ENCODE measurements at places on chromosomes 12 and 14. TPM values are rescaled to one million over a fixed set of nuclear protein-coding genes. Genes with fewer than 3 reads are reported as not detected.

CLEC7A gene
- 6.1 TPM for total RNA-seq

GPD1 gene
- 0.24 TPM for total RNA-seq

RD3L gene
- total RNA-seq = not detected

KCNMB4 gene
- total RNA-seq = 6.7 TPM

APAF1 gene
- total RNA-seq = 12.8 TPM

CCDC177 gene
- not detected for total RNA-seq

HOXC11 gene
- total RNA-seq = 2.4 TPM

CLEC6A gene
- not detected for total RNA-seq

NKX2-8 gene
- 1.1 TPM for total RNA-seq

MYF6 gene
- not detected for total RNA-seq

ZNF605 gene
- 13.5 TPM for total RNA-seq

KSR2 gene
- 1.0 TPM for total RNA-seq

RPL10L gene
- total RNA-seq = not detected

PIWIL1 gene
- not detected for total RNA-seq

MGP gene
- 89.3 TPM for total RNA-seq

MYH6 gene
- not detected for total RNA-seq

PROX2 gene
- total RNA-seq = not detected

NRXN3 gene
- not detected for total RNA-seq

SLC25A47 gene
- total RNA-seq = not detected

NTF3 gene
- not detected for total RNA-seq

ADGRD1 gene
- total RNA-seq = not detected

COCH gene
- total RNA-seq = 1.4 TPM

CISTR gene
- total RNA-seq = not detected

CCDC184 gene
- not detected for total RNA-seq

SCNN1A gene
- total RNA-seq = 460 TPM

TPH2 gene
- total RNA-seq = not detected

PTPRR gene
- 12.2 TPM for total RNA-seq

LALBA gene
- total RNA-seq = not detected

KRT6C gene
- not detected for total RNA-seq

MUCL1 gene
- total RNA-seq = not detected

CLEC4D gene
- total RNA-seq = not detected

CRY1 gene
- 15.7 TPM for total RNA-seq

HVCN1 gene
- 3.4 TPM for total RNA-seq

LRRK2 gene
- 0.48 TPM for total RNA-seq

ESPL1 gene
- 42.0 TPM for total RNA-seq

NEUROD4 gene
- total RNA-seq = not detected

AKAP3 gene
- total RNA-seq = 3.0 TPM

KRT78 gene
- 1.5 TPM for total RNA-seq

SAMD15 gene
- 7.8 TPM for total RNA-seq

ANO4 gene
- total RNA-seq = not detected

STYK1 gene
- total RNA-seq = 7.8 TPM

EID3 gene
- 47.4 TPM for total RNA-seq

APOF gene
- total RNA-seq = not detected

C12orf60 gene
- 4.0 TPM for total RNA-seq

METTL17 gene
- 51.2 TPM for total RNA-seq

MYO1H gene
- total RNA-seq = not detected

GUCY2C gene
- not detected for total RNA-seq

GPRC5D gene
- total RNA-seq = not detected

TEAD4 gene
- 47.7 TPM for total RNA-seq

PRIM1 gene
- 27.2 TPM for total RNA-seq

SYNDIG1L gene
- 0.52 TPM for total RNA-seq

FBRSL1 gene
- 76.1 TPM for total RNA-seq

COX8C gene
- total RNA-seq = not detected

ADAMTS20 gene
- 1.0 TPM for total RNA-seq

YAF2 gene
- total RNA-seq = 11.6 TPM

SPX gene
- not detected for total RNA-seq

GNG2 gene
- total RNA-seq = 0.33 TPM

USP5 gene
- 267 TPM for total RNA-seq
